ENCODE measurements at places on chromosomes 1 and 21.

DNA sequence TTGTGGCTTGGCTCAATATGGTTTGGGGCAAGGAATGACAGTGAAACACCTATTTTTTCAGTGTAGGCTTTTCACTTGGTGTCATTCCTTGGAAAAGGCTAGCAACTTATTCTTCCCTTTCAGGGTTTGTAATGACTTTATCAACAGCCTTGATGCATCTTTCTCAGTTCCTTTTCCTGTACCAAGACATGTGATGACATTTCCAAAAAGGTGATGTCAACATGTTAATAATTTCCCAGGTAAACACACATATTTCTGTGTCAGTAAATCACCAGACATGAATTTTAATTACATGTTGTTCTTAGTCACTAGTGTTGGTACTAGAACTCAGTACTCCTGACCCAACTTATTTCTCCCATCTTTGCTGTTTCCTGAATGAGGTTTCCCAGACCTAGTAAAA lies 37.8 kb upstream of the RRP15 start:
- no peak for DNase-seq

- DNase-seq: no peak
Measured at GRCh38 chr1:151831256-151831591, 378 bp downstream of the RORC start.

- DNase-seq: no peak
Measured at GRCh38 chr1:52920791-52921291, 699 bp downstream of the ECHDC2 start.

DNA sequence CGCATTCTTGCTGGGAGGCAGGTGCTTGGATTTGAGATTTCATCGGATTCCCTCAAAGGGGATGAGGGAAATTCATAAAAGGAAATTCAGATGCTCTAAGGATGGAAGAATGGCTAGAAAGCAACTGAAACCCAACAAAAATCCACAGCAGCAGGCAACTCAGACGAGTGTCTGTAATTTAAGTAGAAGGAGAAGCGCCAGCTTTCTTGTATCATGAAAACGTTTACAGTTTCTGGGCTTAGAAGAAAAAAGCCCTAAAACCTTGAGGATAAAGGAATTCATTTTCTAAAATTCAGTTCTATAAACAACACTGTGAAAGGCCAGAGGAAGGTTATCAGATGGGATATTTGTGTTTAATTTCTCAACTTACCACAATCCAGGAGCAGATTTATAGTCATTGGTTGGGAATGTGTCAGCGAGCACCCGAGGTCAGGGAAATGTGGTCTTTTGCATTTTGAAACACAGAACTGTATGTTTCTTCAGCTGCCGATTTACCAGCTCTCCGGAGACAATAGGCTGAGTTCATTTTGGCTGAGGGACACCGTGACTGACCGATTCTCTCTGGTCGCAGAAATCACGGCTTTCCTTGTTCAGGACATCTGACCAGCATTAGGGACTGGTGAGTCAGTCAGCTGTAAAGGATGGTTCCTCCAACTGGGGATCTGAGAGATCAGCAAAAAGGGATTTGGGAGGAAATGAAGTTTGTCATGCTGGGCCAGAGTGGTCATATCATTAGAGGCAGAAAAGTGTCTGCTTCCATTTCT lies 111.6 kb upstream of the ERRFI1 start:
- DNase-seq: no peak

DNA sequence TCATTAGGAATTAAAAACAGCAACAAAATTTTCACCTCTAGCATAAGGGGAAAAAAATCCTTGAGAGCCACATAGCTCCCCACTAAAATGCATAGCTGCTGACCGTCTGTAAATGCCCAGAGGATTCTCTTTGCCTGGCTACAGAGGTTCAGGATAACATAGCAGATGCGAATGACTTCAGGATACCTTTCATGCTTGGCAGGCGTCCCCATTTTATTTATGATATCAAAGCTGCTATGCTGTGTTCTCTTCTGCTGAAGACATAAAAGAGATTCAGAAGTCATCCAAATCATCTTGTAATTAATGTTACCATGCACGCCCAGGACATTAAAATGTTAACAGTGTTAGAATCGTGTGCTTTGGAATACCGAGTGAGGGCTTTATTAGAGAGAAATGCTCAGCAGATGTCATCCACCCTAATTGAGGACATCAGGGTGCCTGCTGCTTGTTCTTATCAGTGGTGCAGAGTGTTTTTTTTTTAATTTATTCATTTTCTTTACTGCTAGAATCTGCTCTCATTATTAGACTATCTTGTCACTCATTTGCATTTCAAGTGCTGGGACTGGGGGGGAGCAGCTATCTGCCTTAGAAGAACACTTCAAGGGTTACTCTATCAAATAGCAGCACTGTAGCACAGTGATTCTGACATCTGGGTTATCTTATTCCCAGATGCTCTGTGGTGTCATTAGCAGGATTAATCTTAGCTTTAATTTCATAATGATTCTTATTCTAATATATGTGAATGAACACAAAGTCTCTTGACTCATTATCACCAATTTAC lies 139.5 kb downstream of the ZNF326 start:
- DNase-seq: no peak

DNA sequence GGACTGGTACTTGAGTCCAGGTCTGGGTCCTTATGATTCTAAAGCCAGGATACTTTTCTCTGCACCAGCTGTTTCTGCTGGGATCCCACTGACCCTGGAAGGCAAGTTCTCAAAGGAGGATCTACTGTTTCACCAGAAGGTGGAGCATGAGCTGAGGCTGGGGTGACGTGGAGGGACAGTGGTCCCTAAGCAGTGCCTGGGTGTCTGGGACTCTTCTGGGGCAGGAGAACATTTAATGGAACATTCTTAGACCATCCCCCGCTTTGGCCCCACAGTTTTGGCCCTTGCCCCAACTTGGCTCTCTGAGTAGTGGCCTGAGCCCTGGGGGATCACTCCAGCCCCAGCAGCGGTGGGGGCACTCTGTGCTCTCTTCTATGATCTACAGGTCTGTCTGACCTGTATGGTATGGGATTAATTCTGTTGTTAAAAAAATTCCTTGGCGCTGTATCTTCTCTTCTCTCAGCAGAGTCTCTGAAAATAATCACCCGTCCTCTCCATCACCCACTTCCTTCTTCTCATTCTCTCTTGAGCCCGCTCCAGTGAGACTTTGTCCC lies 60.3 kb upstream of the CSF3R start:
- no peak for DNase-seq

DNA sequence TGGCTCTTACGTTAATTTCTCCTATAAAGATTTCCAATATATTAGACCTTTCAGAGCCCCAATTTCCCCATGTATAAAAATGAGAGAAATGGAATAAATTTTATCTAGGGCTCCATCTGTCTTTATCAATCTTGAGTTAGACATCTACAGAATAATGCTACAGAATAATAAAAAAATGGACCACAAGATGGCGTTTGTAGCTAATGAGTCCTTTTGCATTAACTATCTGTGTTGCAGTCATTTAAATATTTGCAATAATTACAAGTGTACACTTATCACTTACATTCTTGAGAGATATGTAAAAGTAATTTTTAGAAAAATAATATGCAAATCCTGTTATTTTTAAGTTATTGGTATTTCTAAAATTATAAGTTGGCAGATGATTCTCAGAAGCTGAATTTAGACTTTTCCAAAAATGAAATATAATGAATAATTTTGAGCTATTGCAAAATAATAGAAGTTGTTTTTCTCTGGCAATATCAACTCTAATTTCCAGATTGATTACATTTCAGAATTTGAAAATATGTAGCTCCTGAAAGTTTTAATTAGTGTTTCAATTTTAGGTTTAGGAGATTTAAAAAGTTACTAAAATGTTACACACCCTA lies 87.7 kb downstream of the SNX7 start:
- DNase-seq: no peak

DNA sequence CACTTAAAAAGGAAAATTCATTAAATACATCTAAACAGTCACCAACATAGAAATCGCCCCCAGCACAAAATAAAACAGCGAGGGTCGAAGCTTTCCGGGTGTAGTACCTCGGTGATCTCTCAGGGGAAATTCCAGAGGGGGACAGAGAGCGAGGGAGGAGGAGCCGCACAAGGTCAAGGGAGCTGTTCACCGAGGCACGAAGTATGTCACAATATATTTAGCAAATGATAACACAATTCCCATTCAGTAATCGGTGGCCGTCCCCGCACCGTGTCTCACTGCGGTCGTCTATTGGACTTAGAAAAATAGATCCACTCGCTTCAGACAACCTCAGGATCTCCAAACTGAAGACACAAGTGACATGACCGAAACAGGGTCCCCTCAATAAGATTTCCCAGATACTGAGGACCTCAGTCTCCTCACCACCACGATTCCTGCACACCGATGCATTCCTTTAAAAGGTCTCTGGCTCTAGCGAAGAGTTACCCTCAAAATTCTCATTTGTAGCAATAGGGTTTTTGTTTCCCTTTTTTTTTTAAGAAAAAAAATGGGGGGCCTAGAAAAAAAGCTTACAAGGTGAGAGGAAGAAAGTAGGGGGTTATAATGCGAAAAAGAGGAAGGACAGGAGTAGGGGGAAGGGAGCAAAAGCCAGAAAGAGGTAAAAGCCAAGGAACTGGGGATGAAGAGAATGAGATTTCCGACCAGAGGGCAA lies 1.1 kb downstream of the LPGAT1 start:
- DNase-seq: no peak

DNA sequence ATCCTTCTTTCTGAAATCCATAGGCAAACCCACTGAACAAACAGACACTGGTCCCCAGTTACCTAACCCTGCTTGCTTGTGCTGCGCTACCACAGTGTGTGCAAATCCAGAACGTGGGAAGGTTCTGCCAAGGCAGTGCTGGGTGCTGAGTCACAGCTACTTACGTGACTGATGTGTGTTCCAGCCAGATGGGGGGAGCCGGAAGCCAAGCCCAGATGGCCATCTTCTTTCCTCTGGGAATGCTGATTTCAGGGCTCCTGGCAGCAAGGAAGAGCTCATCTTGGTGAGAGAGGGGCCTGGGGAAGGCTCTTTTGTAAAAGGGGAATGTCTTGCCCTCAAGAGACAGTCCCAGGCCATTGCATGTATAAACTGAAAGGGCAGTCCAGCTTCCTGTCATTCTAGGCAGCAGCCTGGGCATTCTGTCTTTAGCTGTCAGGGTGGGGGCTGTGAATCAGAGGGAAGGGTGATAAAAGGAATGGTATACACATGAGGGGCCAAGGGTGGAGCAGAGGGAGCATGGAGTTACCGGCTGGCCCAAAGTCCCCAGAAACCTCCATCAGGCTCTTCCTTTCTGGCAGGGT lies 54.1 kb downstream of the CD46 start:
- no peak for DNase-seq

GRCh38 chr1:160640359-160641123 lies 6.3 kb downstream of the SLAMF1 start:
- DNase-seq: no peak

DNA sequence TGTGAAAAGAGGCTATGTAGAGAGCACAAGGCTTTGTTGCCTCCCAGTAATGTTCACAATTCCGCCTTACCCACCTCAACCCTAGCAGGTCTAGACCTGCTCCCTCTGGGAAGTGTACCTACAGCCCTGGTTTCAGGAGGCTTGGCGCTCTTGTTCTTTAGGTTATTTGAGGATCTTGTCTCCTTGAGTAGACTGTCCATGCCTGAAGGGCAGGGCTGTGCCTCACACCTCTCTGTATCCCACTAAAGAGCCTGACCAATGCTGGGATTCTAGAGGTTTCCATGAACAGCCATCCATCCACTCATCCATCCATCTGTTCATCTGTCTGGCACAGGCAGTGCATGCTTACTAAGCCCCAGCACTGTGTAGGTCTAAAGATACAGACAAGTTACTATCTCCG lies 1.0 kb downstream of the RAB7B start:
- DNase-seq: no peak

DNA sequence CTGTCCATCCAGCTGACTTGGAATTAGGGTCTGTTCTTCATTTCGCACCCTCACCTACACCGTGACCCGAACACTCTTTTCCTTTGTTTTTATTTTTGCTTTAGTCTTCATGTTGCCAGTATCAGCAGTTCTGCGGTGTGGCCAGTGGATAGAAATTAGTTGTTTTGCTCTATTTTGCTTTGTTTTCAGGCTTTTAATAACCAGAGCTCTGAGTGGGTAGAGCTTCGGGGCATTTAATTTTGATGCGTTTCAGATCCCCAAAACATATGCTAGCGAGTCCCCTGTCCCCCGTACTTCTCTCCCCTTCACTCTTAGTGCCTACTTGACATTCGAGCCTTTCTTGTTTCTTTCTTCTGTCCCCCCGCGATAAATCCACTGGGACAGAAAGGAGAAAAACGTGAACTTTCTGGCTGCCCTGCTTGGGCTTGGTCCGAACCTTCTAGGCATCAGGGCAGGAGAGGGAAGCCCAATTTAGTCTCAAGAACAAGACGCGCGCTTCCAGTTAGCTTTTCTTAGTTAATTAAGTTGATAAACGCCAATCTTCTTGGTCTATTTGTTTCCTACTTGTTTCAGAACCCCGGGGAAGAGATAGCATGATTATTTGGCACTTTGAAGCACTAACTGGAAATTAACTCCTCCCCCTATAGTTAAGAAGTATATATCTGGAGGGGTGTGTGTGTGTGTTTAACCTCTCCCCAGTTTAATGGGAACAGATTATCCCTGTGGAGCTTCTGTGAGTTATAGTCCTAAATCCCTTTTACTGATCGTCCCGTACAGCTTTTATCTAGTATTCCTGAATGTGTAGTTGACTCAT lies 839 bp downstream of the SWT1 start:
- DNase-seq: no peak

DNA sequence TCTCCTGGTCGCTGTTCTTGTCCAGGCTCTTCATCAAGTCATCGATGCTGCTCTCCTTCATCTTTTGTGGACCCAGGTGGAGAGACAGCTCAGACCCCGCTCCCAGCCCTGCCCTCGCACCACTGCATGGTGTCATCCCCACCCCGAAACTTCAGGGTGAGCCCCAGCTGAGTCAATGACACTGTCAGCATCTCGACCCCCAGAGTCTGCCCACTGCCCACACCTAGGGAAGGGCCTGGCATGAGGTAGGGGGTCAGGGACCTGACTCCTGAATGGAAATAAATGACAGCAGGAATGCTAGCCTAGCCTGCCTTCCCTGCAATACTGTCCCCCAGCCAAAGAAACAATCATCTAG lies 1.6 kb upstream of the S100A6 start:
- no peak for DNase-seq

- DNase-seq: no peak
Measured at GRCh38 chr21:41064334-41064791, 103.6 kb upstream of the BACE2 start.

GRCh38 chr1:118958937-118959631 lies 29.1 kb downstream of the TBX15 start:
- DNase-seq: no peak

DNA sequence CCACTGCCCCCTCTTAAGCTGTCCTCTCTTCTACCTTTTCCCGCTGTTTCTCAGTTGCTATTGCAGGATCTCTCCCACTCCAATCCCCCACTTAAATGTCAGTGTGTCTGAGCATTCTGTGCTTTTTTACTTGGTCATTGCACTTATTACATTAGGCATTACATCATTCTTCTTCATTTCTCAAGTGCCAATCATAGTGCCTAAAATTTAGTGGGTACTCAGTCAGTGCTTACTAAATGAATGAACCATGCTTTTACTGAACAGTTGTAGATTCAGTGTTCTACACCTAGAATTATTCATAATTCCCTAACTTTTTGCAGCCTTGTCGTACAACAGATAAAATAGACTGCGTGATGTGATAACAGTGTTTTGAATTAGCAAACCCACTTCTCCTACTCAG lies 19.4 kb downstream of the ARMH1 start:
- DNase-seq: no peak

All from stimulated activated CD4-positive, alpha-beta T cell treated with anti-CD3 and anti-CD28 coated beads, TNF-alpha, amount 100 ng/mL, for 24 hours (primary cell).